CD4-positive, alpha-beta T cell treated with Interleukin-1 beta for 1 hour (primary cell): ENCODE measurements at places on chromosomes 1 and 21.

DNA sequence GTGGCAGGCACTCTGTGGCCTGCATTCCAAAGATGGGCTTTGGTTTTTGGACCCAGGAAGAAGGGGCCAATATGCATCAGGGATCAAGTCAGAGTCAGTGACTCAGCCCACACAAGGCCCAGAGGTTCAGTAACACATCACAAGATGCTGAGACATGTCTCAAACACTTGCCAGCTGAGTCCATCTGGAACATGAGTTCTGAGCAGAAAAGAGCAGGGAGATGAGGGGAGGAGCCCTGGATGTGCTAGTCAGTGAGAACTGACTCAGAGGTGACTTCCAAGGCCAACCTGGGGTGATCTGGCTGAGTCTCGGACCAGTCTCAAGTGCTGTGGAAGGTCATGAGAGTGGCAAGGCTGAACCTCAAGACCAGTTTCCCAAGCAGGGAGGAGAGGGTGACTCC is 150.1 kb downstream of the CDC7 start:
- DNase-seq = no peak

DNA sequence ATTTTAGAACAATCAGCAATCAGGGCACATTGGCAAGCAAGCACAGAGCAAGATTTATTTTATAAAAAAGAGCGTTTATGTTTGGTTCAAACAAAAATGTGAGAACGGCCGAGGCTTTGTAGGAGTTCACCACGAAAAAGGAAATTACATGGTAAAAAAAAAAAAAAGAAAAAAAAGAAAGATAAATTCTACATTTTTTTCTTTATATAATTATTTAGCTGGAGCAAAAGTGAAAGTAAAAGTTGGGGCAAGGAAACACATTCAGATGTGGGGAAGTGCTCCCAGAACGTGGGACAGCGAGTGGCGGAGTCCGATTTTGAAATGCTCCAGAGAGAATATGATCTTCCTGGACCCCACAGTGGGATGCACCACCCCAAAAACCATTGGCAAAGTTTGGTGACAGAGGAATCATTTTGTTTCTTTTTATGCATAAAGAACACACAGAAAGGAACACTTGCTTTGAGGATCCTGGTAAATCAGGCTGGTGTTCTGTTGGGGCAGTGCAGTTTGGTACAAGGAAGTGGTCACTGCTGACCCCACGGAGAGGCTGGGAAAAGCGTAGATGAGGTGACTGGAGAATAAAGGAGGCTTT is 16.3 kb upstream of the ATP5PO start:
- DNase-seq = peak; percentile 44

DNA sequence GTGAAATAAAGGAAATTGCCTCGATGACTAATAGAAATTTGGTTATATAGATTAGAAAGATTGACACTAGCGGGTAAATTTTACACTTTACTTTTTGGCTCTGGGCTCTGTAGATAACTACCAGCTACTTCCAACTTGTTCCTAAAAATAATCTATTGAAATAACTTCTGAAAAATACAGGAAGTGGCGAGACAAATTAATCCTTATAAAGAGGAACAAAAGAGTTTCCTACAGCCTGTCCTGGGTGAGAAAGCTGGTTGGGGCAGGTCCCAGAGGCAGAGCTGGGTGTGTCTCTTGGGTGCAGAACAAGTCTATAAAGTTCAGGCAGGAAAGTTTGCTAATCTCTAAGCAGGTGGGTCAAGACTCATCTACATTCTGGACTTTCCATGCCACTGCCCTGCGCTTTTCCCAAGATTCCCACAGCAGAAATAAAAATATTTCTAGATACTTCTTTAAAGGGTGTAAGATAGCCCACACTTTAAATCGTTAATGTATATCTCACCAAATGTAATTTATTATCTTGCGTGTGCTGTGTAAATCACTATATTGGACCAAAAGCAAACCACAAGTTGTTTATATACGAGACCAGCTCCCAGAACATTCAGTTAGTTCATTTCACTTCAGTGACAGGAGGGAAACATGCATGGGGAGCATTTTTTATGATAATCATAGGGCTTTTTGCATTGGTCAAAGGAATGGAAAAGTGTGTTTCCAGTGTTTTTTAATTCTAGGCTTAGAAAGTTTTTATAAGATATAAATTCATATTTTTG is 70.1 kb upstream of the NRIP1 start:
- DNase-seq = peak; percentile 17

DNA sequence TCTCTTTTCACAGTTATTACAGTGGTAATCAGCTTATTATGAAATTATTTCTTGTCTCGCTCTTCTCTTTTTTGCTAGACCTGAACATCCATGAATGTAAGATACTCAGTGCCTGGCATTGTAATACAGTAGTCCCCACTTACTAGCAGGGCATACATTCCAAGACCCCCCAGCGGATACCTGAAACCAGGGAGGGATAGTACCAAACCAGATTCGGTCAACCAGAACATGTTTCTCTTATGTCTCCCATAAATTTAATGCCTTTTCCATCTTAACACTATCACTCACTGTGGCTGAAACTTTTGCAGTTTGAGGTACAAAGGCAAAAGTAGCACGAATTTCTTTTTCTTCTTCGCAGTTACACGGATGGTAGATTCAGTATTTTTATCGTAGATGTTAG is 24.6 kb upstream of the B3GALT2 start:
- no peak for DNase-seq

DNA sequence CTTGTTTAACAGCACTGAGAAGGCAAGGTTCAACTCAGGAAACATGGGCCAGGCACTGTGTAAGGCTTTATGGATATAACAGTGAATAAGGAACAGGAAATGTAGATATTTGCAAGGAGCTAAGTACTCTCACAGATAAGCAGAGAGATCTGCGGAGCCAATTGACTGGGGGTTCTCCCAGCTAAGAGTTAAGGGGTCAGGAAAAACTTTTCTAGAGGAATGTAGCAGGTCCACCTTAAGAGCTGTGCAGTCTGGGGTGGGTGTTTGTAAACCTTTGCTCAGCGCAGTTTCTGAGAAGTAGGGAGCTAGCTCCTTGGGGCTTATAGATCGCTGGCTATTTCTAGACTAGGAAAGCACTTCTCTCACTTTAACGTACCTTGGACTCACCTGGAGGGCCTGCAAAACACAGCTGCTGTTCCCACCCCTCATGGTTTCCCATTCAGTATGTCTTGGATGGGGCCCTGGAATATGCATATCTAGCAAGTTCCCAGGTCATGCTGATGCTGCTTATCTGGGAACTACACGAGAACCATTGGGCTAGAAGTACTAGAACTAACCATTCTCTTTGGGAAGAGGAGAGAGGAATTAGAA is 51.7 kb downstream of the TLCD4 start:
- no peak for DNase-seq

DNA sequence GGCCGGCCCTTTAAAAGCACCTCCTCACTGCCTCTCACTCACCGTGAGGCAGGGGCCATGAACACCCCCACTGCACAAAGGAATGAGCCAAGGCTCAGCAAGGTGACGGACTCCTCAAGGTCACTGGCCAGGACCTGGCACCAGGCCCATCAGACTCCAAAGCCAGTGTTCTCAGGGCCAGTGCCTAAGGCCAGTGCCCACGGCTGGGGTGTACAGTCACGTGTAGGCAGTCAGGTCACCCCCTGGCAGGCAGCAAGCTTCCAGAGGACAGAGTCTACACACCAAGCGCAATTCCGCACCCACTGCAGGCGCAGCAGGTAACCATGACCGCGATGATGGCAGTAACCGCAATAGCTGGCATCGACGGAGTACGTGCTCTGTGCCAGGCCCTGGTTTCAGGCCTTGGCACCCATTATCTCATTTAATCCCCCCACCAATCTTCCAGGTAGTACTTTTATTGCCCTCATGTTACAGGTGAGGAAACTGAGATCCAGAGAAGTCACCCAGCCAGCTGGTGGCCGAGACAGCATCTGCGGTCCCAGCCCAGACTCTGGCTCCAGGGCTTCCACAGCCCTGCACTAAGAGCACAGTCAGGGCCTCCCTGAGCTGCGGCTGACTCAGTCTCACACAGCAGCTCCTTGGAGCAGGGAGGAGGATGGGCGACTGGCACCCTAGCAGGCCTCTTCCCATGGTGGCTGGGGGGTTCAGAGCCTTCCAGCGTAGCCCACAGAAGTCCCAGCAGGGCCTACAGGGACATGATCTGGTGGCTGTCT is 27.0 kb downstream of the RAP1GAP start:
- DNase-seq = no peak

DNA sequence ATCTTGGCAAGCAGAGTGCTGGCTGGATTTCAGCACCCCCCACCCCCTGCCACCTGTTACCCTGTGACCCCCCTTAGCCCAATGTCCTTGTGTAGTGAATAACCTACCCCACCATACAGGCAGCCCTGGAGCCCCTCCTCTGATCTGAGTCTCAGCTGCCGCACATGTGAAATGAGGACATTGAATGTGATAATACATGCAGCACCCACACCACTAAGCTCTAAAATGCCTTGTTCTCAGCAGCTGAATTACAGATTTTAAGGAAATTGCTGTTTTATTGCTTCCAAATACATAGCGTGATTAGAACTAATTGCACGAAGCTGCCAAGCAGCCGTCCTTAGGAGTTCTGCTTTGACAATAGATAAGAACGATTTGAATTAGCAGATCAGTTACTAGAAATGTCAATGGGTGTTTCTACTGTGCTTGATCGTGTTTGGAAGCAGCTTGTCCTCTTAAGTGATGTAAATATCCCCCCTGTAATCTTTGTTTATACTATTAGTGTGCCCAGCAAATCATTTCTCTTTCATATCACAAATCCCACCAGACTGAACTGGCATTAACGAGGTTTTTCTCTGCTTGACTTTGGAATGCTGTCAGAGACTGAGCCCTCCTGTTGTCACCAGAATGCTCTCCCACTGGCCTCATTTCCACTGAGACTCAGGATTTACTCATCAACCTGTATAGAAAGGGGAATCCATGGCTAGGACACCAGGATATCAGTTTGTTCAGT is 4.9 kb downstream of the SLAMF8 start:
- DNase-seq = no peak

DNA sequence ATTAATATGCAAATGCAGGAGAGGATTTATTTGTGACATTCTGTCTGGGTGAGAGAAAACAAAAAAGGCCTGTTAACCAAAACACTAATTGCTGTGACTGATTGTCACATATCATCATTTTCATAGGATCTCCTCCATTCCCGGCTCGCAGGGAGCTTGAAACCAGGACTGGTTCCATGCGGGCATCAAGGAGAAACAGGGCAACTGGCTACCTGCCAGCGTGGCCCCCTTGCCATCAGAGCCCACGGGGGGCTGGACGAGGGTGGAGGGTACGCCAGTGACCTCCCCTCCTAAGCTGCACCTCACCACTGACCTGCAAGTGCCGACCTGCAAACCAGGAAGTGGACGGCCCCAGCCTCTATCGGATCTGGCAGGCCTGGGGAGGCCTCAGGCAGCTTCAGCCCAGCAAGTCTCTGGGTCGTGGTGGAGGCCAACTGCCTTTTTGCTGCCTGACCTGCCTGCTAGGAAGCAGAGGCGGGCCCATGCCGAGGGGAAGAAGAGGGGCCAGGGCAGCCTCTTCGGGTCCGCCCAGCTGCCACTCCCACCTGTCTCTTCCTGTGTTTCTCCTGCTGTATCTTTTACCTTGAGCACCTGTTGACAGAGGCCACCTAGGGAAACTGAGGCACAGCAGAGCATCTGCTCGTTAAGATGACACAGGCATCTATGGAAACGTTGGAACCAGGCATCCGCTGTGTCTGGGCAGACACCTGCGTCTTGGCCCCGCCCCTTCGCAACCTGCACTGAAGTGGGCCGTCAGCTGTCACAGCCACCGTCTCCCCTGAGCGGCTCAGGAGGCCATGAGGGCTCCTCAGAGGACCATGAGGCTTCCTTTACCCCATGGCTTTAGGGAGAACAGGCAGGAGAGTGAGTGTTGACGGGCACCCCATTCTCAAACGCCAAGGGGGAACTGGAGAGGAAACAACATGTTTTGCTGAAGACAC is 74.8 kb downstream of the CASZ1 start:
- no peak for DNase-seq

DNA sequence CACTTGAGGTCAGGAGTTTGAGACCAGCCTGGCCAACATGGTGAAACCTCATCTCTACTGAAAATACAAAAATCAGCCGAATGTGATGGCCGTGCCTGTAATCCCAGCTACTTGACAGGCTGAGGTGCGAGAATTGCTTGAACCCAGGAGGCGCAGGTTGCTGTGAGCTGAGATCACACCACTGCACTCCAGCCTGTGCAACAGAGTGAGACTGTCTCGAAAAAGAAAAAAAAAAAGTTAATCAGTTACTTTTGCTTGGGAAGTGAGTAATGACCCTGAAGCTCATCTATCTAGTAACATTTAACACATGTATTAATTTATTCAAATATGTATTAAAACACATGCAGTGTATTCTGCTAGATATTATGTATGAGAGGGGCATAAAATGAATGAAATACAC is 49.4 kb downstream of the ZNF326 start:
- no peak for DNase-seq

DNA sequence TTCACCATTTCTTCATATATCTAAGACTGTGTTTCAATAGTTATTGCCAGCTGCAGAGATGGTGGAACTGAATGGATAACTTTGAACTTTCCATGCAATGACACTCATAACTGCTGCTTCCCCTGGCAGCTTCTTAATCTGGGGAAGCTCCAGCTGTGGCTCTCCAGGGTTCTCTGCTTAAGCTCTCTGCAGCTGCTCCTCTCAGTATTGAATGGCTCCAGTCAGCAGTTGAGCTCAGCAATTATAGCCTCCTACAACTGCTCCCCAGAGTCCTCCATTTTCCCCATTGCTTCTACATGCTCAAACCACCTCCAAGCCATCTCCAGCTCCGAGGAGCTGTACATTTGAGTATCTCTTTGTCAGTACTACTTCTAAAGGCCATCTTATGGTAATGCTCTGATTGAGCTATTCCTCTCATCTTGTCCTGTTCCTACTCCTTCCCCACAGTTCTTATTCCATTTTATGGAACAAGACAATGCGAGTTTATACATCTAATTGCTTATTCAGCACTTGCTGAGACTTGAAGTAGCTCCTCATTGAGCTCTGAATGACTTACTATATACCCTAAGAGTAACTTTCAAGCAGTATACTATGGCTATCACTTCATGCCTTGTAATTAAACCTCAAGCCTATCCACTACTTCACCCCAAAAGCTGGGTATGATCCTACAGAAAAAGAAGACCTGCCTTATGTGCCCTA is 362.4 kb downstream of the NEGR1 start:
- DNase-seq = no peak

- no peak for DNase-seq
Observed at GRCh38 chr1:6587261-6588005, 7.6 kb downstream of the ZBTB48 start.

- no peak for DNase-seq
Observed at GRCh38 chr1:98210064-98210463, 289.2 kb upstream of the DPYD start.
